Motor neuron (in vitro differentiated cells): ENCODE measurements at places on chromosomes 11 and 22. TPM values are rescaled to one million over a fixed set of nuclear protein-coding genes. Genes with fewer than 3 reads are reported as not detected.

OR8B8 gene
- 0.25 TPM in 1 of 2 replicates, not detected in the other for total RNA-seq

FOLH1 gene
- total RNA-seq, result 0.98 and 1.9 TPM in 2 replicates

UBQLNL gene
- total RNA-seq, result 0.23 and 0.25 TPM in 2 replicates

ARHGAP8 gene
- total RNA-seq, result 0.86 and 1.5 TPM in 2 replicates

MS4A15 gene
- total RNA-seq, result not detected in 2 replicates

GRIK4 gene
- 1.4 and 1.9 TPM in 2 replicates for total RNA-seq

FGF19 gene
- not detected in 2 replicates for total RNA-seq

RIC3 gene
- total RNA-seq, result 44.9 and 48.0 TPM in 2 replicates

NNMT gene
- 3.5 and 4.3 TPM in 2 replicates for total RNA-seq

PDGFD gene
- total RNA-seq, result 9.2 and 10.2 TPM in 2 replicates

CCDC188 gene
- total RNA-seq, result 3.7 and 5.0 TPM in 2 replicates
